HCT116 (cell line): ENCODE measurements at places on chromosomes 6 and 20. TPM values are rescaled to one million over a fixed set of nuclear protein-coding genes. Genes with fewer than 3 reads are reported as not detected.

DNA sequence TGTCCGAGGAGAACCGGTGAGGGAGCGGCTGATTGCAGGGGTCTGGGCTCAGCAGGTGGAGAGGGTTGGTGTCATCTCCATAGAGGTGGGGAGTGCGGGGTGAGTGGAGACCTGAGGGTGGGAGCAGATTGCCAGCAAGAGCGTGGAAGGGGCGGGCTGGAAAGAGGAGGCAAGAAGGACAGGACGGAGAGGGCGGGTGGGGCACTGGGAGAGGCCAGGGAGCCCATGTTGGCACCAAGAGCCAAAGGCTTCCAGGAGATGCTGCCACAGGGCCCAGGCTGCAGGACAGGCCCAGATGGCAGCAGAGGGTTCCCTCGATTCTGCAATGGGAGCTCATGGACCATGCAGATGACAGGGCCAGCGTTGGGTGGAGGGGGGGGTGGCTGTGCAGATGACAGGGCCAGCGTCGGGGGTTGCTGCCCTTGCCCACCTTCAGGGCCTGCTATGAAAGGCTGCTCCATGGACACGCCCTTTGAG lies 105.4 kb downstream of the TMEM242 start:
- DNase-seq = no peak

DNA sequence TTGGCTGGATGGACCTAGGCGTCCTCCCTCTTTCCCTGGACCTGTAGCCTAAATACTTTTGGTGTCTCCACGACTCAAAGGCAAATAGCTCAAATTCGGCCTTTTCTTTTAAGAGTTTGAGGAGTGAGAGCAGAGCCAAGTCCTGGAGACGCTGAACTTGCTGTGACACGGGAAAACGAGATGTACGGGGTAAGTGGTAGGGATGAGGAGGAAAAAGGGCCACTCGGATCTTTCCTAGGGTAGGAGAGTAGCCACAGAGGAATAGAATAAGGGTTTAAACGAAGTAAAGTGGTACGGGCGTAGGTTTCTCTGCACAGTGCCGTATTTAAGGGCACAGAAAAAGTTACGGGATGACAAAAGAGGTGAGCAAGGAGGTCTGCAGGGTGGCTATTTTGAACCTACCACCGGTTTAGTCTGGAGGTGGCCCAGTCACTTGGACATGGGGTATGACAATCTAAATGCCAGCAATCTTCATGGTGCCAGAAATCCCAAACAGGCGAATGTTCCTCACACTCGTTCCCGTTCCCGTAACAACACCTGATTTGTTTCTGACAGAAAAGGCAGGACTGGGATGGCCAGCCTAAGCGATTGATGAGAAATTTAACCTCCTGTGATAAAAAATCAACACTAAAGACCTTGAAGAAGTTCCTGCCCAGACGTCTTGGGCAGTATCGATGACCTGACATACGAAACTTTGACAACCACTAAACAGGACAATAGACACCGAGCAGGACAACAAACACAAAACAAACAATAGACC lies 149.3 kb downstream of the TRIM27 start:
- DNase-seq = no peak

- DNase-seq = no peak
Observed at GRCh38 chr6:123105561-123105960, 109.5 kb downstream of the CLVS2 start.

The EYA4 gene
- not detected for total RNA-seq

DNA sequence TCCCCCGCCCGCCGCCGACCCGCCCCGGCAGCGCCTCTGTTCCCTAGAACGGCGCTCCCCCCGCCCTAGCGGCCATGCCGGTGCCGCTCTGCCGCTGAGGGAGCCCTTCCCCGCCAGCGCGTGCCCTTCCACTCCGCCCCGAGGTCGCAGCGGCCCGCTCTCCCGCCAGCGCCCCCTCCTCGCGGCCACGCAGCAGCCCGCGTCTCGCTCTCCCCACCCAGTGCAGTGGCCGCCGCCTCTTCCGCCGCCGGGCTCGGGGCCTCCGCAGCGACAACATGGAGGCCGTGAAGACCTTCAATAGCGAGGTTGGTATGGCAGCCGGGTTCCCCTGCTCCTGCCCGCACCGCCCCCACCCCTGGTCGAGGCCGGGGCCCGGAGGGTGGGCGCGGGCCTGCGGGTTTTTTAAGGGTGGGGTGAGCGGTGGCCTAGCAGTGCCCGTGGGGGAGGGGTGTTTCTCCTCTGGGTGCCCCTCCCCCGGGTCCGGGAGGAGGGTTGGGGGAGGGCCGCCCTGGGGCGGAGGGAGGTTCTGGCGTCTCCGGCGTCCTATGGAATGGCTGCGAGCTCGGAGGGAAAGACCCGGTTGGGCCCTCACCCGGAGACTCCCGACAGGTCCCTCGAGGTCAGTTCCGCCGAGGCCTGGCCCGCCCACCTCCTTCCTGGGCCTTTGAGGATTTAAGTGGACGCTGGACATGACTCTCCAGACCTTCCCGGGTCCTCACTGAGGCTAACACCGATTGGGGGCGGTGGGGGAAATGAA lies 588 bp downstream of the SCAF8 start:
- peak; percentile 95 for DNase-seq

GRCh38 chr6:38843798-38844197 lies 128.7 kb downstream of the DNAH8 start:
- DNase-seq = no peak

- no peak for DNase-seq
Observed at GRCh38 chr20:6426287-6426891, 303.6 kb upstream of the FERMT1 start.

GRCh38 chr6:123263981-123264380 lies 267.9 kb downstream of the CLVS2 start:
- no peak for DNase-seq

The ZSCAN31 gene
- total RNA-seq = 10.1 TPM

GRCh38 chr20:43721097-43721428 lies 5.7 kb downstream of the GTSF1L start:
- no peak for DNase-seq

DNA sequence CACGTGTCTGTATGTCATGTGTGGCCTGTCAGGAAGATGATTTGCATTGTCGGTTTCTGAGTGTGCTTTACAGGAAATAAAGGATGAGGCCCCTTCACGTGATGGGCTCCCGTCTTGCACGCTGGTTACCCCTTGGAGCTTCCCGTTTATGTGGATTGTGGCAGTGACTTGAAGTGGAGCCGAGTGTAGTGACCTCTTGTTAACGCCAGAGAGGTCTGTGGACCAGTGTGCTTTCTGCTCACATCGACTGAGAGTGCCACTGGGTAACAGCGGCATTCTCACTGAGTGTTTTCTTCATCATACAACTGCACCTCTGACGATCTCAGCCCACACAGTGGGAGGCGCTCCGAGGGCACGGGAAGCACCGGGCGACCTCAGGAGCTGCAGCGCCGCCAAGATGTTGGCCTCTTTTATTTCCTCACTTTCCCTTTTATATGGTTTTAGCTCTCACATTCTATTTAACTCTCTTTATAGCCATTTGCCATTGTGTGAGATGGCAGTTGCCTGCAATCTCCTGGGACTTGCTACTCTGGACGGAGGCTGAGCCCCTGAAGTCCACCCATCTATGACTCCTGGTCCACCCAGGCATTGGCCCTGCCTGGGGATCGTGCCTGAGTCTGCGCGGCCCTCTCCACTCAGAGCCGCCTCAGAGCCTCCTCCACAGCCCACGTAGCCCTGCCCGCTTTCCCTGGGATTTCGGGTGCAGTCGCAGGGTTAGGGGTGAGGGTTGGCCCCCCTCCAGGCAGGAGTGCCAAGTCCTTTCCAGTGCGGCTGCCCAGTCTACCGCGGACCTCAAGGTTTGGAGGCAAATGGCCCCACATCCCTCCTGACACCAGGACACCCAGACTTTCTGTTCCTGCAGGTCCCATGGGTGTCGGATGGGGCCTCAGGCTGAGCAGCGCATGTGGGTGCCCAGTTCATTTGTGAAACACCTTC lies 238.9 kb downstream of the ERMARD start:
- no peak for DNase-seq

DNA sequence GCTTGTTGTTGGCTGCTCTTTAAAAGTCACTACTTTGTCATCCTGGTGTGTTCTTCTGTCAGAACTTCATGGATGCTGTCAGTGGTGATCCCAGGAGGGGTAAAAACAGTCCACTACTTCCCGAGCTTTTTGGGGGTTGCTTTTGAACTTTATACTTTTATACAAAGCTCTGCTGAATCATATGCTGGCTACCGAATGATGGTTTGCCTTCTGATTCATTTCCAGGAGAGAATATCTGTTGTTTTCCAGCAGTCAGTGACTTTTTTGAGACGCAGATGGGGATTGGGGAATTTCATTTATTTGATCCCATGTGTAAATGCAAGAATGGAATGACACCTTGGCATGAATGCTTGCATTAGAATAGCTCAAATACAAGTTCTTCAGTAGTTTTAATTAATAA lies 32.7 kb upstream of the COL10A1 start:
- no peak for DNase-seq

DNA sequence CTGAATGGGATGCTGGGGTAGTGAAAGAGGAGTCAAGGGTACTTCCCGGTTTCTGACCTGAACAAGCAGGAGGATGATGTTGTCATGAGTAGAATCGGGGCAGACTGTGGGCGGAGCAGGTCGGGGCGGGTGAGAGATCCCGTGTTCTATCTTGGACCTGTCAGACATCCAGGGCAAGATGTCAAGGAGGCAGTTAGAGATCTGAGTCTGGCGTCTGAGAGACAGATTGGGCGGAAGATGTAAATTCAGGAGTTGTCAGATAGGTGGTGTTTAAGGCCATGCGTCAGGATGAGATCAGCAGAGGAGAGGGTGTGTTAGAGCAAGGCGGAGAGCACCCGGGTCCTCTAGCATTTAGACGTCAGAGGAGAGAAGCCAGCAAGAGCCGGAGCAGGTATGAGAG lies 115.5 kb downstream of the DLGAP4 start:
- DNase-seq = no peak

The ORC3 gene
- 34.2 TPM for total RNA-seq

DNA sequence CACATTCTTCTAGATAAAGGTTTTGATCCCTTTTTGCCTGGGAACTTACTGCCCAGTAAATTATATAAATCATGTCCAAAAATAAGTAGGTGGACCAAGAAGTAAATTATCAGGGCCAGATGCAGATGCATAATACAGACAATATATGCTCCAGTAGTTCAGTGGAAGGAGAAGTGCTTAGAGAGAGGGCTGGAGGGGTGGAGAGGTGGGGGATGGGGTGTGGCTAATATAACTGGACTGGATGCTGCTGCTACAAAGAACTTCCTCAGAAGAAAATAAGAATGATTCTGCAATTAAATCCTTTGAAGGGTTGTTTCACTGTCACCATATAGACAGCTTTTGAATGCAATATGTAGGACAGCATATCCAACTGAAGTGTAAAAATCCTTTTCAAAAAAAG lies 14.8 kb upstream of the TFAP2D start:
- DNase-seq = no peak

The NFKBIL1 gene
- total RNA-seq = 26.6 TPM

DNA sequence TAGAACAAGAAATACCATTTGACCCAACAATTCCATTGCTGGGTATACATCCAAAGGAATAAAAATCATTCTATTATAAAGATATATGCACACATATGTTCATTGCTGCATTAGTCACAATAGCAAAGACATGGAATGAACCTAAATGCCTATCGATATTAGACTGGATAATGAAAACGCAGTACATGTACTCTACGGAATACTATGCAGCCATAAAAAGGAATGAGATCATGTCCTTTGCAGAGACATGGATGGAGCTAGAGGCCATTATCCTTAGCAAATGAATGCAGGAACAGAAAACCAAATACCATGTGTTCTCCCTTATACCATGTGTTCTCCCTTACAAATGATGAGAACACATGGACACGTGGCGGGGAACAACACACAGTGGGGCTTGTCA lies 190.2 kb downstream of the HACE1 start:
- DNase-seq = no peak

GRCh38 chr20:14777591-14777990 lies 440.2 kb upstream of the FLRT3 start:
- DNase-seq = no peak

- DNase-seq = no peak
Observed at GRCh38 chr20:62064770-62065673, 659 bp downstream of the TAF4 start.

The OARD1 gene
- 28.7 TPM for total RNA-seq

DNA sequence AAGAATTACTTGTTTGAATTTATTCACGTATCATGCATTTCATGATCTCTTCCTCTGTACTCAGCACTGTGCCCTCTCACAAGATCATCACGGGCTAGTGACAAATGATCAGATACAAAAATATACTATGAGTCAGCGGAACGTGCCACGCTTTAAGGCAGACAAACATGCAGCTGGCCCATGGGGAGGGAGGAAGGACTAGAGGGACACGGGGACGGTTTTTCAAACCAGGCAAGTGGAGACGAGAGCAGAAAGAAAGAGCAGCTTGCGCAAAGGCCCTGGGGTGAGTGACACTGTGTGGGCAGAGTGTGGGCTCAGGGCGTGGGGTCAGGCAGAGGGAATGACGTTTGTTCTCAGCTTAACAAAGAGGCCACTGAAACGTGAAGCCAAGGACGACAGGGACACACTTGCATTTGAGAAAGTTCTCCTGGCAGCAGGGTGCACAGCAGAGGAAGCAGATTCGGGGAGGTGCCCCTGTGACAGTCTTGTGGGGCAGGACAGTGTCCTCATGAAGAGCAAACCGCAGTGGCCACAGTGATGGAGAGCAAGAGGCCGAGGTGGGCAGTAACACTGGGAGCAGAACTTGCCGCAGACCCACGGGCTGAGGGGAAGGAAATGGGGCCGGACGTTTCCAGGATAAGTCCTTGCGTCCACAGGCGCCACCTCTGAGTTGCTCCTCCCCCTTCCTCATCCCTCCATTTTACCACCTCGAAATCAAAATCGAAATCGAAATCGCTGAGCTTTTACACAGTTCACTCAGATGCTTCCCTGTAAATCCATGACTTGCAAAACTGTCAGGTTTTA lies 6.9 kb upstream of the RPS6KA2 start:
- no peak for DNase-seq

GRCh38 chr6:47722194-47722593 lies 23.8 kb downstream of the ADGRF4 start:
- no peak for DNase-seq

DNA sequence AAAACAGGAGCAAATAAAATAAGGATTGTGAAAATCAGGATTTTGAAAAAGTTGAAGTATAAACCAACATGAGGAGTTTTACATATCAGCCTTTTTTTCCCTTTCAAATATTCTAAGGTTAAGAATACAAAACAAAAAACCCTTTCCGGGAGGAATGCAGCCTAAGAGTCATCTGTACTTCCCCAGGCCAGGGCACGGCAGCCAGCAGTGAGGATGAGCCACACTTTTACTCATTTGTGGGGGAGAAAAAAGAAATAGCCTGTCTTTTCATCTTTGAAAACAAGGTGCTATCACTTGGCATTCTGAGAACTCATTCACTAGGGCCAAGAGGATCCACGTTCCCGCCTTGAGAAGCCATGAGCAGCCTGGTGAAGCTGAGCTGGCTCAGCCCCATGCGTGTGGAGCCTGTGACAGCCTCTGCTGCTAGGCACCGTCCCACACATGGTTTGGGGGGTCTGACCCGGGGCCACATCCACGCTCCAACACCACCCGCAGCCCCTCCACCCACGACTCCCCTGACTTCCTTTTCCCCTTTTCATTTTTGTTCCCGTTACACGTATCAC lies 11.2 kb downstream of the SLC22A1 start:
- no peak for DNase-seq

DNA sequence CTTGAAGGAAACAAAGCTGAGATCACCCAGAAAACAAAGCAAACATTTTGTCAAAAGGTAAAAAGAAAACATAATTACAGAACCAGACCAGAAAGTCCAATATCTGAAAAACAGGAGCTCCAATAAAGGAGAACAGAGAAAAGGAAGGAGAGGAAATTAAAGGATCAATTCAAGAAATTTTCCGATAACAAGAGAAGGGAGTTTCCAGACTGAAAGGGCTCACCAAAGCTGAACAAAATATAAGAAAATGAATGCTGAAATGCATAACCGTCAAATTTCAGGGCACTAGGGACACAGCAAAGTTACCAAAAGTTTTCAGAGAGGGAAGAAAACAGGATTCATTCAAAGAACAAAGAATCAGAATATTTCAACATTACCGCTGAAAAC lies 23.9 kb downstream of the ILRUN start:
- no peak for DNase-seq
